IMR-90 (cell line): ENCODE measurements at places on chromosomes 1 and 21. TPM values are rescaled to one million over a fixed set of nuclear protein-coding genes. Genes with fewer than 3 reads are reported as not detected.
A peak's percentile ranks its signal among the peaks of the same experiment; 100 is the strongest.

DNA sequence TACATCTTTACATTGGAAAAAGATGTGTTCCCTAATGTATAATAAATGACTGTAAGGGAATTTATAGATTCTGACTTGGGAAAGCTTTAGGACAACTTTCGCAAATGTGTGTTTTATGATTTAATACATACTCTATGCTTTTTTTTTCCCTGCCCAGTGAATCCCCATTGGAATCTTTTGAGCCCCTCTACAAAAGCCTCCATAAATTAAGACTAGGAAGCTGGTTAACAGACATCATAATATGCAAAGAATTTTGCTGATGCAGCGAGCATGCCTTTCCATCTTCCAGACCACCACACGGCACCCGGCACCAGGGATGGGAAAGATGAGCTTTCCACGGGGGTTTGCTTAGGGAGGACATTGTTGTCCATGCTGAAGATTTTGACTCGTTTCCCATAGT is 156.1 kb upstream of the IVNS1ABP start:
- no peaks in the 10 kb centered on the region for H3K36me3 ChIP-seq
- H3K4me3 ChIP-seq: no peak overlapping the region
- no peaks in the 10 kb centered on the region for H3K4me1 ChIP-seq

The ITPKB gene
- 0.72 and 0.83 TPM in 2 replicates for total RNA-seq

GRCh38 chr21:15003463-15004135 is 61.2 kb downstream of the NRIP1 start:
- no peaks in the 10 kb centered on the region for H3K27me3 ChIP-seq
- peaks cover 27% of the 10 kb centered on the region for H3K4me1 ChIP-seq
- H3K36me3 ChIP-seq: peaks cover 7% of the 10 kb centered on the region; the same call in 1 of the 2 replicates
- DNase-seq: no peak
- no peak overlapping the region for H3K4me3 ChIP-seq

The HSPA6 gene
- total RNA-seq: 0.54 and 0.56 TPM in 2 replicates

DNA sequence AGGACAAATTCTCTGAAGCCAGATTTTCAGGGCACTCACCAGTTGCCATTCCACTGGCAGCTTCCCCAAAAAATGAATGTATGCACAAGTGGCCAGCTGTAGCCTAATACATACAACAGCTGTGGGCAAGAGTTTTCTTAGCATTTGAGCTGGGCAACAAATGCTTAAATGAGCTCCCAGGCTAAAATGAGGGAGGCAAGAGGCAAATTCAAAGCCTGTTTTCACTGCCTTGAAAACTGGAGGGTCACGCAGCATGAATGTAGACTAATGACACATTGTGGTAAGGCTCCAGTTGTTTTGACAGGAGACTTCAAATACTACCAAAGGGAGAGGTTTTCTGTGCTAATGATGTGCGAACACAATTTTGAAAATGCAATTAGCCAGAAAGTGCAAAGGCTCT is 88.2 kb downstream of the TIAM1 start:
- H3K27ac ChIP-seq: no peak overlapping the region
- no peaks in the 10 kb centered on the region for H3K36me3 ChIP-seq

- H3K27ac ChIP-seq: peak overlapping the region; percentile 98; the same call in 1 of the 2 replicates
- no peaks in the 10 kb centered on the region for H3K27me3 ChIP-seq
- DNase-seq: peak; percentile 97
- H3K4me3 ChIP-seq: no peak overlapping the region
These were observed 10.4 kb downstream of the CAMTA1 start for GRCh38 chr1:6795661-6796060.

DNA sequence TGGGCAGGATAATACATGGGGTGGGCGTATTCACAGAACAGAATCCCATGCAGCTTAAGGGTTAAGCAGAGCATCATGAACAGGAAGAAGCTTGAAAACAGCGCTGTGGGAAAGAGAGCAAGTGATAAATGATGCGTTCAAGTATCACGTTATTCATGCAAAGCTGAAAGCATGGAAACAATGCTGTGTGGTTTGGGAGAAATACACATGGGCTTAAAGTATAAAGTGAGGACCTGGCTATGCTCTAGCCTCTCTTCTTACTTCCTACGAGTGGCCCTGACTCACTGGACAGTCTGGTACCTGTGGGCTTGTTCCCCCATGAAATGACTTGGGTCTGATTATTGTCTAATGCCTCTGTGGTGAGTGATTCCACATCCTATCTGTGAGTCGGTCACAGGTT is 25.7 kb downstream of the TMPRSS2 start:
- no peak overlapping the region for H3K27ac ChIP-seq
- no peaks in the 10 kb centered on the region for H3K27me3 ChIP-seq
- no peaks in the 10 kb centered on the region for H3K36me3 ChIP-seq
- peaks cover 4% of the 10 kb centered on the region; the same call in 1 of the 2 replicates for H3K4me1 ChIP-seq
- DNase-seq: peak; percentile 74
- no peak overlapping the region for H3K4me3 ChIP-seq

DNA sequence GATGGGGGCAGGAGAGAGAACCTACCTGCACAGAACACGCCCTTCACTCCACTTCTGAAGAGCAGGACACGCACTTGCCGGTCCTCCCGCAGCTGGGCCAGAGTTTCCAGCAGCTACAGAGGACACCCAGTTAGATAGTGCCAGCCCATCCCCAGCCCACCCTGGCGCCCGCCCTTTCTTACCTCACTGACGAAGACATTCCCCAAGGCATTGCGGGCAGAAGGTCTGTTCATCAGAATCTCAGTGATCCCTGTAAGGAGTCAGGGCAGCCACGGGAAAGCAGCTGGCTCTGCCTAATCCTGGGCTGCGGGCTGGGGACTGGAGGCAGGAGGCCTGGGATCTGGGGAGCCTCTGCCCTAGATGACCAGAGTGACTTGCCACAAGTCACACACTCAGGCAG is 10.0 kb downstream of the ECHDC2 start:
- 0 out of 2 replicates have a peak, but pooled peaks cover 2% of the 10 kb centered on the region for H3K36me3 ChIP-seq
- H3K4me1 ChIP-seq: no peaks in the 10 kb centered on the region; the same call in 1 of the 2 replicates
- H3K27ac ChIP-seq: no peak overlapping the region
- H3K4me3 ChIP-seq: no peak overlapping the region
- H3K27me3 ChIP-seq: no peaks in the 10 kb centered on the region

The CACHD1 gene
- 5.6 and 5.9 TPM in 2 replicates for total RNA-seq

The TRABD2B gene
- not detected in 2 replicates for total RNA-seq

GRCh38 chr1:229952670-229953520 is 114.1 kb upstream of the GALNT2 start:
- H3K4me3 ChIP-seq: no peak overlapping the region
- H3K36me3 ChIP-seq: no peaks in the 10 kb centered on the region
- no peak overlapping the region for H3K27ac ChIP-seq
- no peak for DNase-seq

The FOXD2 gene
- total RNA-seq: under 0.01 TPM in 2 replicates

GRCh38 chr1:151512801-151513625 is 1.8 kb downstream of the CGN start:
- H3K4me3 ChIP-seq: no peak overlapping the region
- DNase-seq: no peak
- H3K36me3 ChIP-seq: no peaks in the 10 kb centered on the region
- peaks cover 34% of the 10 kb centered on the region for H3K27me3 ChIP-seq
- H3K27ac ChIP-seq: no peak overlapping the region

GRCh38 chr1:214518361-214518760 is 33.0 kb downstream of the PTPN14 start:
- no peaks in the 10 kb centered on the region for H3K36me3 ChIP-seq
- H3K4me3 ChIP-seq: no peak overlapping the region
- peaks cover 23% of the 10 kb centered on the region for H3K4me1 ChIP-seq
- H3K27ac ChIP-seq: peak overlapping the region; percentile 74; the same call in 1 of the 2 replicates
- DNase-seq: peak; percentile 44

- DNase-seq: no peak
- no peak overlapping the region for H3K27ac ChIP-seq
- peaks cover 28% of the 10 kb centered on the region for H3K4me1 ChIP-seq
- H3K36me3 ChIP-seq: peaks cover 9% of the 10 kb centered on the region; the same call in 1 of the 2 replicates
- H3K4me3 ChIP-seq: peak overlapping the region; percentile 25
These were observed 3.2 kb downstream of the CLIC4 start for GRCh38 chr1:24748191-24749121.

DNA sequence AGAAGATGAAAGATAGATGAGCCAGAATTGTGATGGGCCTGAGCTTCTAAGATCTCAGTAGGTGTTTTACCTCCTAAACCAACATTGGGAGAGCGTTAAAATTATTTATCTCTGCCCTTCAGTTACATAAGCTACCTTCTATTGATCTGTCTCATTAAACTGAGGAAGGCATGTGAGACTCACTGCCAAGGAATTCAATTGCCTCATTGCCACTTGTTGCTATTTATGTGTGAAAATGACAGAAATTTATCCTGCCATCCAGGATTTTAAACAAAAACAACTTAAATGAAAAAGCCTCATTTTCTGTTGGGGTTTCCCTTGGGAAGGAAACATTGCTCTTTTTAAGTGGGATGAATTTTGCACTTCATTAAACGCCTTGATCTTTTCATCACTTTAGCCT is 78.7 kb upstream of the RUNX1 start:
- H3K36me3 ChIP-seq: no peaks in the 10 kb centered on the region
- H3K4me1 ChIP-seq: peaks cover 2% of the 10 kb centered on the region; the same call in 1 of the 2 replicates
- no peak overlapping the region for H3K27ac ChIP-seq
- H3K27me3 ChIP-seq: no peaks in the 10 kb centered on the region

DNA sequence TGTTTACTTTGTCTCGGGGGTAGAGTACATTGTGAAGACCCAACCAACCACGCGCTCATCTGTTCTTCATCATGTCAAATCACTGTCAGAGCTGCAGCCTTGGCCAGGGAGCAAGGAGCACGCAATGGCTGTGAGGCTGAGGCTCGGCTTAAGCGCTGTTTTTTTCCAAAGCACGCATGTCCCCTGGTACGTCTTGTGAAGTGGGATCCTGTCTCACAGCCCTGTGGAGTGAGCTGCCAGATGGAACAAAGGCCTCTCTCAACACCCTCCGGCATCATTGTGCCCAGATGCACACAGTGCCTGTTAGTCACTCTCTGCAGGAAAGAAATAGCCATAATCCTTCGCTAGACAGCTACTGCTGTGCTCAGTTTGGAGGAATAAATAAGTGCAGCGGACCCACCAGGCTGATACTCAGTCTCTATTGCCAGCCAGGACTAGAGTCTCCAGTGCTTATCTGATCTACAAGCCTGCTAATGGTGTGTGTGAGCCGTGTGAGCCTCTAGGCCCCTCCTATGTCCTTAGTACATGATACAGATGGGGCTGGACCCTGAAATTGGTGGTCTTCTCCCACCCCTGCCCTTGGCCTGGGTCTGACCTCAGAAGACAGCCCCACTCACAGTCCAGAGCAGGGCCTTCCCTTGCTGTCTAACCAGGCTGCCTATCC is 91.3 kb upstream of the COA6 start:
- no peak overlapping the region for H3K4me3 ChIP-seq
- no peaks in the 10 kb centered on the region for H3K36me3 ChIP-seq

The ERG gene
- total RNA-seq: not detected in 2 replicates

DNA sequence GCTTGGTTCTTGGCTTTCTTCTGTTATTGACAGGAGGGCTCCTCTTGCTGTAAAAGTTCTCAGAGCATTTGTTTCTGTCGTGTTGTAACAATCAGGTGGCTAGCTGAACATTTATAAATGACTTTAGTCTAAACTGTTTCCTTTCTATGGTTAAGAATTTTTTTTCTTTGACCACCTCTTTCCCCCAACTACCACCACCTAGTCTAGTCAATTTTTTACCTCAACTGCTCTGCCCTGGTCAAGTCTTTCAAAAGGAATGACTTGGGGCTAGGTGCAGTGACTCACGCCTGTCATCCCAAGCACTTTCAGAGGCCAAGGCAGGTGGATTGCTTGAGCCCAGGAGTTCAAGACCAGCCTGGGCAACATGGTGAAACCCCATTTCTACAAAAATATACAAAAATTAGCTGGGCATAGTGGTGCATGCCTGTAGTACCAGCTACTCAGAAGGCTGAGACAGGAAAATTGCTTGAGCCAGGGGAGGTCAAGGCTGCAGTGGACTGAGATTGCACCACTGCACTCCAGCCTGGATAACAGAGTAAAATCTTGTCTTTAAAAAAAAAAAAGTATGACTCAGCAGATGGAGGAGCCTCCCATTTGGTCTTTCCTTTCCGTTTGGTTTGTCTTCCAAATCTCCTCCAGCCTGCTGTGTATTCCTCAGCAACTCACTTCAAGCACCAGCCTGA is 40.7 kb downstream of the MAP3K21 start:
- DNase-seq: peak; percentile 16
- no peaks in the 10 kb centered on the region for H3K36me3 ChIP-seq
- no peak overlapping the region for H3K4me3 ChIP-seq
- H3K27ac ChIP-seq: no peak overlapping the region
- H3K27me3 ChIP-seq: no peaks in the 10 kb centered on the region
- H3K4me1 ChIP-seq: no peaks in the 10 kb centered on the region
